ENCODE measurements at places on chromosomes 5 and 9. TPM values are rescaled to one million over a fixed set of nuclear protein-coding genes. Genes with fewer than 3 reads are reported as not detected.

Gene C8G
- 0.77 TPM for total RNA-seq

Gene LECT2
- total RNA-seq, result not detected

Gene PTGES
- total RNA-seq, result 21.0 TPM

Gene ACOT12
- total RNA-seq, result not detected

Gene PCDHGB3
- total RNA-seq, result 1.2 TPM

Gene NDUFS6
- 104 TPM for total RNA-seq

Gene TMEM215
- not detected for total RNA-seq

Gene CDKN2A
- 293 TPM for total RNA-seq

Gene CNTNAP3
- 26.3 TPM for total RNA-seq

Gene FGFR4
- total RNA-seq, result 24.6 TPM

Gene PCDHAC2
- 4.2 TPM for total RNA-seq

Gene SHISAL2B
- total RNA-seq, result not detected

- DNase-seq, result peak; percentile 30
These were observed 88.6 kb upstream of the CDKN2B start for GRCh38 chr9:22097707-22098106.

- DNase-seq, result no peak
These were observed 1.6 kb downstream of the RFESD start for GRCh38 chr5:95647886-95648860.

GRCh38 chr5:114412510-114413171, 50.8 kb downstream of the KCNN2 start:
- peak; percentile 94 for DNase-seq

- no peak for DNase-seq
These were observed 11.8 kb upstream of the HMGCR start for GRCh38 chr5:75325242-75325641.

GRCh38 chr5:43140286-43140685, 19.6 kb downstream of the ZNF131 start:
- DNase-seq, result no peak

GRCh38 chr5:100755435-100755834, 147.6 kb downstream of the ST8SIA4 start:
- no peak for DNase-seq

GRCh38 chr9:126392662-126393371, 66.2 kb downstream of the MVB12B start:
- DNase-seq, result no peak

- peak; percentile 44 for DNase-seq
These were observed 586 bp downstream of the HMGXB3 start for GRCh38 chr5:150000990-150001659.

- no peak for DNase-seq
These were observed 65.7 kb upstream of the PHYKPL start for GRCh38 chr5:178298283-178298807.

GRCh38 chr5:54045077-54045792, 265.1 kb downstream of the ARL15 start:
- no peak for DNase-seq

DNA sequence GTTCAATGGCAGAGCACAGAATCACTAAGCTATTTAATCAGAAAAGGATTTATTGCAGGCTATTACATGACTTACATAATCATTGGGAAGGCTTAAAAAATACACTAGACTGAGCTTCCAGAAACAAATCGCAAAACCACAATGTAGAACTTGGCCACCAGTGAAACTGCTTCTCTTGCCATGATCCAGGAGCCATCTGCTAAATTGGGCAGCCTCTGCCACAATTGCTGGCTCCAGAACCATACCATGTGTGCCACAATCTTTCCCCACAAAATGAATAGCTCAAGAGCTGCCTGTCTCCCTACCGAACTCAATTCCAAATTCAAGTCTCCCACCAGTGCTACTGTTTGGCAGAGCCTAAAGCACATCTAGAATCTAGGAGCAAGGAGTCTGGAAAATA, 9.8 kb upstream of the ERAP1 start:
- no peak for DNase-seq

- peak; percentile 97 for DNase-seq
These were observed 318.6 kb upstream of the RGMB start for GRCh38 chr5:98454904-98455303.

- DNase-seq, result no peak
These were observed 308.0 kb downstream of the MCTP1 start for GRCh38 chr5:94976853-94977252.

- no peak for DNase-seq
These were observed 103.4 kb downstream of the MED10 start for GRCh38 chr5:6274846-6275543.

GRCh38 chr5:80184235-80185023, 71.4 kb downstream of the SERINC5 start:
- peak; percentile 67 for DNase-seq

DNA sequence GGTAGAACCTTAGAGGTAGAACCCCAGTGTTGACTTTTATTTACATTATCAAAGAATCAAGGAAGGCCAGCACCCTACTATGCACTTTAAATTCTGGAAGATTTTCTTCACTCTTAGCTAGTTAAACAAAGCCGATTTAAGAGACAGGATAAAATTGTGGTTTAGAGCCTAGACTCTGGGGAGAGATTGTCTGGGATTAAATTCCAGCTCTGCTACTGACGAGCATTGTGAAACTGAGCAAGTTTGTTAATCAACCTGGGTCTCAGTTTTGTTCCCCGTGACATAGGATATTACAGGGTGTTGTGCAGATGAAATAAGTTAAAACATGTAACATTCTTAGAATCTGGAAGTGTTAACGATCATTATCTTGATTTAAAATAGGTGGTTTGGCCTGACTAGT, 83.5 kb downstream of the FEM1C start:
- no peak for DNase-seq

DNA sequence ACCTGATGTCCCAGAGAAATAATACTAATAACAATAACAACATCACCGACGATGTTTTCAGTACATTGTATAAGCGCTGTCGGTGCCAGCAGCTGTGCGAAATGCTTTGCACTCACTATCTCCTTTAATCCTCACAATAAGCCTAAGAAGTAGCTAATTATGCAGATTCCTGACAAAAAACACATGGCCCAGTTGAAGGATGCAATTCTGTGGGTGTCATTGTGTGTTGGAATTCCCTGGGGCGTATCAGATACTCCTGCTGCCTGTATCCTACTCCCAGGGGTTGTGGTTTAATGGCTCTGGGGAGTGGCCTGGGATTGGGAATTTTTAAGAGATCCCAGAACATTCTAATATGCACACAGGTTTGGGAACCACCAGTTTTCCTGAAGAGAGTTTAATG, 154.0 kb downstream of the RGS3 start:
- DNase-seq, result no peak

GRCh38 chr5:143874312-143874711, 62.4 kb downstream of the HMHB1 start:
- DNase-seq, result no peak

GRCh38 chr5:95727764-95728191, 3.4 kb upstream of the RHOBTB3 start:
- peak; percentile 55 for DNase-seq

DNA sequence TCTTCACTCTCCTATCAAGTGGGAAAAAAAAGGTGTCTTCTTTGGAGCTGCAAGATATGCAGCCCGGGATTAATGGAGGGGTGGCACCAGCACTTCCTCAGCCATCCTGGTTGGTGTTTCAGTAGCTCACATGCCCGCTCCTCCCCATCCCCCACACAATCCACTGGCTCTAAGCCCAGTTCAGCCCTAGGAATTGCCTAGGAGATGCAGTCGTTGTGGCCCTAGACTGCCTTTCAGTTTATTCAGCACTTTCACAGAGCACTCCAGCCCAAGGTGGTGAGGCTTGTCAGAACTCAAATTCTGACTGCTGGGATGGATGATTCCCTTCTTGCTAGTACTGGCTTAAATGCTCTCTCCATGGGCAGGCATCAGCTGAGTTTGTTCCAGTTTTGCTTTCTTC, 35.1 kb upstream of the EDIL3 start:
- DNase-seq, result no peak

DNA sequence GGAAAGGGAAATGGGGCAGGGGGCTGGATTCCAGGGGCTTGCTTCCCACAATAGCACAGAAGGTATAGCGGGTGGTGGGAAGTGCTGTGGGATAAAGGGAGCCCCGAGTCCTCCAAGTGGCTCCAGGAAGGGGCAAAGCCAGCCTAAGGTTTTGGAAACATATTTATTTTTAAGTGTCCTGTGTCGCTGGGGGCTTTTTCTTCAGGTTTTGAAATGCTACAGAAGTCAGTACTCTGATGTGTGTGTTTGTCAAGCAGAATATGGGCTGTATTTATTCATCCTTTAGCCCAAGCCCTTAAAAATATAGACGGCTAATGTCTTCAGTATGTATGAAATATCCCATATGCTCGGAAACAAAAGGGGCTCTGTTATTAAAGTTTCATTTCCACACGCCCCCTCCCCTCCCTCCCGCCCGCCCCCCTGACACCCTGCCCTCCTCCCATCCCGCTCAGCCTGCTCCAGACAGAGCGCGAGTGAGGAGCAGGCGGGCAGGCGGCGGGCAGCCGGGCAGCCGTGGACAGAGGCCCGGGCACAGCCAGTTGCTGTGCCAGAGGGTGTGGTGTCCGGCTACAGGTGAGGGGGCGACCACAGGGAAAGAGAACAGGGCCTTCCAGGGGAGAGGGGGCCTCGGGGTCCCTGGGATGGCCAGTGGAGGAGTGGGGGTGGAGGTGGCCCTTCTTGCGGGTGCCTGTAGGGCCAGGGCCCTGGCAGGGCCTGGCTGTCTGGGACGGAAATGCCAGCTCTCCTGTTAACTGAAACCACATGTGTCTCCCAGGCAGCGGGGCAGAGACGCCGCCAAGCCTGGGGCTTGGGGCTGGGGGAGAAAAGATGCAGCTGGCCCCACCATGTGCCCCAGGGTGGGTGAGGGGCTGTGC, 39.6 kb upstream of the SYNPO start:
- no peak for DNase-seq

DNA sequence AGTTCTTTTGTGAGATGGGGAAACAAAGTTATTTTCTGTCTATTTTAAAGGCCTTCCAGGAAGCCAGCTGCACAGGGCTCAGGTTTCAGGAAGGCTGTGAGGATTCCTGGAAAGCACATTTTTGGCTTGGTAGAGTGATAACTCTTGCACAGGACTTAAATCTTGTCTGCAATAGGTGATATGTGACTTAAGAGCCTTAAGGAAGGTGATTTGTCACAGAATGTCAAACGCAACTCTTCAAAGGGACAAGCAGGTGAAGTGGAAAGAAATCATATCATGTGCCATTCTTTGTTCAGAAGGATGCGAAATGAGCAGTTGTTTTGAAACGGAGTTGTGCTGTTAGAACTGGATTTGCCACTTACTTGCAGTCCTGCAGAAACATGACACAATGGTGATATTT, 459.3 kb downstream of the MAT2B start:
- DNase-seq, result no peak

DNA sequence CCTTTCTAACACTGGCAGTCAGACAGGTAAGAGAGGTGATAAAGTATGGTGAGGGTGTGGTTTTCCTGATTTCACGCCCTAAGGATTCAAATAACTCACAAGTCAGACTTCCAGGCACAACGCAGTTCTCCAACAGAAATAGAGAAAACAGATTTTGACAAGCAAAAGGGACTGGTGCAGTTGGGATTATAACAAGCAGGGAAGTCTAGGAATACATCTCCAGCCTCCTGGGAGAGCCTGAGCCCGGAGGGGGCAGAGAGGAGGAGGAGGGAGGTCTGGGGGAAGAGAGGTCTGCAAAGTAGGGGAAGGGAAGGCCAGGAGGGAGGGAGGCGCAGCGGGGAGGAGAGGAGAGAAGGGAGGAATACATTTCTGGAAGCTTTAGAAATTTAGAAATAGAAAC, 1.6 kb downstream of the CMBL start:
- peak; percentile 34 for DNase-seq

DNA sequence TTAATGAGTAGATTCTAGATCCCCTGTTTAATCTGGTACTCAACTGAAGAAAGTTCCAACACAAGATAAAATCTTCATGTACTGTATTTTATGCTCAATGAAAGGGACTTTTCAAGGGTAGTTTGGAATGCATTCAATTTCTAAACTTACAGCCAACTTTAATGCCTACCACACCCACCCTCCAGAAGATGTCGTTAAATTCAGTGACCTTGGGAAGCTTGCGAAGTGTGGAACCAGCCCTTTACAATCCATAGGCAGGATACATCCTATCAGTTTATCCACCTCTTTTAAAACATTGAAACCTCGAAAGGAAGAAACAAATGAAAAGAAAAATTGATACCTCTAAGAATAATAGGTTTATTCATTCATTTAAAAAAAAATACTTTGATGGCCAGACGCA, 20.2 kb downstream of the TRPM6 start:
- DNase-seq, result no peak

DNA sequence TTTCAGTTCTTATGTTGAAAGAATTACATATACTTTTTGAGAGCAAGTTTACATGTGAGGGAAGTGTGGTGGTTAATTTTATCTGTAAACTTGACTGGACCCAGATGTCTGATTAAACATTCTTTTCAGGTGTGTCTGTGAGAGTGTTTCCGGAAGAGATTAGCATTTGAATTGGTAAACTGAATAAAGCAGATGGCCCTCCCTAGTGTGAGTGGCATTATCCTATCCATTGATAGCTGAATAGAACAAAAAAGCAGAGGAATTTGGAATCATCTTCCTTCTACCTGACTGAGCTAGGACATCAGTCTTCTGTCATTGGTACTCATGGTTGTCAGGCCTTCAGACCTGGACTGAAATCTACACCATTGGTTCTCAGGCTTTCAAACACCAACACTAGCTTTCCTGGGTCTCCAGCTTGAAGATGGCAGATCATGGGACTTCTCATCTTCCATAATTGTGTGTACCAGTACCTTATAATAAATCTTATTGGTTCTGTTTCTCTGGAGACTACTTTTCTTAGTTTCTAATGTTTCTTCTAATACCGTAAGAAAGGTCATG, 36.6 kb downstream of the NREP start:
- DNase-seq, result no peak

DNA sequence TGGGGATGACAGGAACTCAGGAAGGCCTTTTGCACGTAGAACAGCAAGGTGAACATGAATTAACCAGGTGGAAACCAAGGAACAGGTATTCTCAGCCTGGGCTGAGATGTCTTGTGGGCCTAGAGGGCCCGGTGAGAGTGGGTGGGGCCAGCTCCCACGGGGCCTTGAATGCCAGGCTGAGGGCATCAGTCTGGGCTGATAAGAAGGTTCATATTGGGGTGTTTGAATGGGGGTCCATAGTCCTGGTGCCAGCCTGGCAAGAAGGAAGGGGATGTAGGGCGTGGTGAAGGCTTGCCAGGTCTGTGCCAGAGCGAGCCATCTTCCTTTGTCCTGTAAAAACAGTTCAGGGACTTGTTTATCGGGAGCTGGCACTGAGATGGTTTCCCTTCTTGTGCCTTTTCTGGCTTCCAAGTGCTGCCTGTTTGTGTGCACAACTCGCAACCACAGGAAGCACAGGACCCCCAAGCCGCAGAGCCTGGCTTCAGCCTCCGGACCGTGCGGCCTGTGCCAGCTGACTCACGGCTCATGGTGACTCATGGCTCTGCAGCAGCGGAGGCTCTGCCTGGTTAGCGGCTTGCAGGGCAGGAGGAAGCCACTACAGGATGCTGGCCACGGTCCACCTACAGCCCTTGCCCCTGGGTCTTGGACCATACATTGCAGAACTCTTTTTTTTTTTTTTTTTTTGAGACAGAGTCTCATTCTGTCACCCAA, 2.4 kb downstream of the CARD19 start:
- DNase-seq, result peak; percentile 95

DNA sequence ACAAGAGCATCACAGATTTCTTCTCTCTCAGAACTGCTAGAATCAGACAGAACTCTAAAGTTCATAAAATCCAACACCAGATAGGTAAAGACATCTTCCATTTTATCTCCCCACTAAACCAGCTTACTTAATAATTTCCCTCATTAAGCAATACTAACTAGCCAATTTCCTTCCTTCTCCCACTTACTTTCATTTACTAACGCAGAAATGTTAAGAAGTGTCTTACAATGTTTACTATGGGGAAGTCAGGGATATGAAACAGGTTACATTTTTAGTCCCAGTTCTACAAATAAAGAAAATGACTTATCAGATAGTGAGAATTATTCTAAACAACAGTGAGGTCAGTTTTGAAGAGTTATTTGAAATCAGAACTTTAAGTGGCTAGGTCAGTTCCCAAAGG, 236.5 kb downstream of the FBXL17 start:
- DNase-seq, result no peak

Measured in PC-3 (cell line).